Brain pericyte (primary cell): ENCODE measurements at places on chromosomes 11 and 22.

DNA sequence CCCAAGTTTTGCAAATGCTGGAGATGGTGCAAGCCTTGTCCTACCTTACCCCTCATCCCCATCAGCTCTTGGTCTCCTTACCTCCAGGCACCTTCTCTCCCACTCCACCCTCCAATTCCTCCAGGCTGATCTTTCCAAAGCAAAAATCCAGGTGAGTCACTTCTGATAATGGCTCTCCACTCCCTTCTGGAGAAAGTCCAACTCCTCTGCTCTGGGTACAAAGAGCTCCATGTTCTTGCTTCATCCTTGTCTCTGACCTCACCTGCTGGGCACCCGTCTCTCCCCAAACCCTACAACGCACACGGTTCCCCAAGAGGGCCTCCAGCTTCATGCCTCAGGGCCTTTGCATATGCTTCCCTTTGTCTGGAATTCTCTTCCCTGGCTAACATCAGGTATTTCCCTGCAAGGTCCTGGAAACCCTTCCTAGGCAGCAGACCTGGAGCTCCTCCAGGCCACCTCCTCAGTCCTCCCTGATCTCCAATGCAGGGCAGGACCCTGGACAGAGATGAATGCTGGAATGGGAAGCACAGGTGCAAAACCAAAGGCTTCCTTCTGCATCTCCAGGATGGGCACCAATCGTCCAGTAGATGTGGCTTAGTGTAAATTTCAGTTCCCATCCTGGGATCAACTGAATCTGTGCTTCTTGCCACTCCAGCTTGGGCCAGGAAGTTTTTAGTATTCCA is 22.7 kb downstream of the IFT27 start:
- no peak for DNase-seq

DNA sequence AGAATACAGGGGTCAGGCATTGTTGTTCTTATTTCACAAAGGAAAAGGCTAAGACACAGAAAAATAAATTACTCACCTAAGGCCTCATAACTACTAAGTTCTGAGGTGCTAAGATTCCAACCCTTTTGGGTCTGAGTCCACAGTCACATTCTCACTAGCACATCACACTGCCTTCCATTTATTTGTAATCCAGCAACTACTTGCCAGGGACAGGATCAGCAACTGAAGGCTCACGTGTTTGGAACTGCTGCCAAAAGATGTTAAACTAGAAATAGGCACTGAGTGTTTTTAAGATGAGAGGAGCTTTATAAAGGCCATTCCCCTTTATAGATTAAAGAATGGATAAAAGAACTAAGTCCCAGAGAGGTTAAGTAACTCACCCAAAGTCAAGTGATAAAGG is 58.0 kb downstream of the CADM1 start:
- no peak for DNase-seq

- DNase-seq: no peak
These were observed 7.6 kb downstream of the ST3GAL4 start for GRCh38 chr11:126362879-126363655.

DNA sequence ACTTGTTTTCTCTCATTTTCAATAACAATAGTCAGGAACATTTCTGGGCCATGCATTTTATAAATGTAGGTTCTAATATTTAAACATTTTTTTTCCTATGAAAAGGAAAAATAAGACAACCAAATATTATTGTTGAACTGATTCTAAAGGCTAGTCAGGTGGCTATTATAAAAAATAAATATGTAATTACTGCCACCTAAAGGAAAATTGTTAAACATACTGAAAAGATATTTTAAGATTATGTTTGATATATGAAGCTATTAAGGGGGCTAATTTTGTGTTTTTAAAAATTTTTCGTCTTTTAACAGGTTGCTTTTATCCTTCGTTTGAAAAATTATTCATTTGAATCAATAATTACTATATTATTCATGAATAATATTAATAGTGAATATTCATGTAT is 62.2 kb upstream of the FDX1 start:
- DNase-seq: no peak

GRCh38 chr11:60119710-60120109 is 31.2 kb downstream of the MS4A2 start:
- no peak for DNase-seq

DNA sequence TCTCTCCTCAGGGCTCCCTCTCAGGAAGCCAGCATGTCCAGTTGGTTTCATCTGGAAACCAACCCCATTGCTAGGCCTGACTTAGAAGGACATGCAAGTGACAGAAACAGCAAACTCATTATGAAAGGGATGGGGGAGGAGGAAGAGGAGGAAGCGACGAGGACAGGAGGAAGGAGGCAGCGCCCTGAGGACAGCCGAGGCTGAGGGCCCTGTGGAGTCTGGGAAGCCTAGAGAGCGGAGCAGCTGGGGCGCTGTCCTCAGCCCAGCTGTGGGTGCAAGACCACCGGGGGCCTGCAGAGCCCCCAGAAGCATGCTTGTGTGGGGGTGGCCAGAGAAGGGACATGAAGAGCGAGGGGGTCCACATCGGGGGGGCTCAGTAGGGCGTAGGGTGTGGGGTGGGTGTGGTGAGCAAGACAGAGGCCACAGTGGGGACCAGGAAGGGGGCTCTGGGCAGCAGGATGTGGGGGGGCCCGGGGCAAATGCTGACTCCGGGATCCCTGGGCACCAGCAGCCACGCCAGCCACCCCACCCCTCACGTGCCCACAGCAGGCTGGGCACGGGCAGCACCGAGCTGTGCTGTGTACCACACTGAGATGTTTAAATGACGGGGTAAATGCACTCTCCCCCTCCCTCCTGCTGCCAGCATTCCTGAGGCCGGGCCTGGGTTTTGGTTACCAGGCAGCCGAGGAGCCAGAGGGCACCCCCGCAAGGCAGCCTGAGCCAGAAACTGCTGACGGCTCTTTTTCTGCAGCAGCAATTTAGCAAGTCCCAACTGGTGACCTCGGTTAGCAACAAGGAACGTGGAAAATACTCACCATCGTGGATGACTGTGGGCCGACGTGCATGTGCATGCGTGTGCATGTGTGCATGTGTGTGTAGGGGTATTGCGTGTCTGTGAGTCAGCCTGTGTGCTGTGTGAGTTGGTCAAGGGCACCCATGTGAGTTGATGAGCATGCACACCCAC is 82.7 kb upstream of the LINC01488 start:
- no peak for DNase-seq

DNA sequence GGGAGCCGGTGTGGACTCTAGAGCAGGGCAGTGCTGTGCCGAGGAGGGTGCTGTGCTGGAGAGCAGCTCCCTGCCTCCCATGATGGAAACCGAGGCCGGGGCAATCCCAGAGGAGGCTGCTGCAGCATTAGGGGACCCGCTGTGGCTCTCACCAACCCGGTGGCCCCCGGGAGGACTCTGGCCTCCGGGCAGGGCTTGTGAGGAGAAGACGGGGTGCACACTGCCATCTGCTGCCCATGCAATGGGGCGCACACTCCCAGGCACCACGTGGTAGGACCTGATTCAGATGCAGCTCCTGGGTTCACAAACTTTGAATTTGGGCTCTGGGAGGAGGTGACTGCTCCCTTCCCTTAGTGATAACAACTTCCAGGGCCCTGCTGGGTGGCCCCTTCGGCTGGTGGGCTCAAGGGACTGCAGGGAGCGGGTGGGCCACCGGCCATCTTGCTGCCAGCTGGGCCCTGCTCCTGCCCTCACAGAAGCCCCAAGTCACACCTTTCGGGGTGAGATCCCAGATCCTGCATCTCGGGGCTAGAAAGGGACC is 93.8 kb upstream of the FGF3 start:
- no peak for DNase-seq

DNA sequence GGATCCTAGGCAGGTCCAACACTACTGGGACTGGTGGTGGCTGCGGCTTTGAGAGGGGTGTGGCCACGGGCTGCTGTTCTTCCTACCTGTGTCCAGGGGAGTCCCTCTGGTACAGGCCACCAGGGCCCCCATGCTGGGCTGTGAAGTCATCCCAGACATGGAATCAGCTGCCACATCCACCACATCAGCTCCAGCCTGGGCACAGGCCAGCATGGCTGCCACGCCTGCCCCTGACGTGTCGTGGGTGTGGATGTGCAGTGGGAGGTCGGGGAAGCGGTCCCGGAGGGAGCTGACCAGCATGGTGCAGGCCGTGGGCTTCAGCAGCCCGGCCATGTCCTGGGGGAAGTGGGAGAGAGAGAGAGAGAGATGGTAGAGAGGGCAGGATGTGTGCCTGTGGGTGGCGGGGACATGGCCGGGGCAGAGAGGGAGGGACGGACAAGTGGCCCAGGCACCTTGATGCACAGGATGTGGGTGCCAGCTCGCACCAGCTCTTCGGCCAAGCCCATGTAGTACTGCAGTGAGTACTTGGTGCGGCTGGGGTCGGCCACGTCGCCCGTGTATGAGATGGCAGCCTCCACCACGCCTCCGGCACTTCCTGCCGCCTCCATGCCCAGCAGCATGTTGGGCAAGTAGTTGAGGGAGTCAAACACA is 6.2 kb upstream of the LRFN4 start:
- DNase-seq: no peak

GRCh38 chr11:118699506-118700220 is 20.2 kb upstream of the TREH start:
- no peak for DNase-seq

DNA sequence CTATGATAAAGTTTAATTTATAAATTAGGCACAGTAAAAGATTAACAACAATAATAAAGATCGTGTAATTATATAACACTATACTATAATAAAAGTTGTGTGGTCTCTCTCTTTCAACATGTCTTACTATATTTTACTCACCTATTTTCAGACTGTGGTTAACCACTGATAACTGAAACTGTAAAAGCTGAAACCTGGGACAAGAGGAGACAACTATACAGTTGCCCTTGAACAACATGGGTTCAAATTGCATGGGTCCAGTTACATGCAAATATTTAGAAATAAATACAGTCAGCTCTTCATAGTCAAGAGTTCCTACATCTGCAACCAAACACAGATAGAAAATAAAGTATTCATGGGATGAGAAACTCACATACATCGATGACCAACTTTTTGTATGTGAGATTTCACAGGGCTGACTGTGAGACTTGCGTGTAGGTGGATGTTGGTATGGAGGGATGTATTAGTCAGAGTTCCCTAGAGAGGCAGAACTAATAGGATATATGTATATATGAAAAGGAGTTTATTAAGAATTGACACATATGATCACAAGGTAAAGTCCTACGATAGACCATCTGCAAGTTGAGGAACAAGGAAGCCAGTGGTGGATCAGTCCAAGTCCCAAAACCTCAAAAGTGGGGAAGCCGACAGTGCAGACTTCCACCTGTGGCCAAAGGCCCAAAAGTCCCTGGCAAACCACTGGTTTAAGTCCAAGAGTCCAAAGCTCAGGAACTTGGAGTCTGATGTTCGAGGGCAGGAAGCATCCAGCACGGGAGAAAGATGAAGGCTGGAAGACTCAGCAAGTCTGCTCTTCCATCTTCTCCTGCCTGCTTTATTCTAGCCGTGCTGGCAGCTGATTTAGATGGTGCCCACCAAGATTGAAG is 359.5 kb downstream of the INSC start:
- no peak for DNase-seq

- no peak for DNase-seq
These were observed 141.5 kb downstream of the CACNA1I start for GRCh38 chr22:39712081-39712480.

DNA sequence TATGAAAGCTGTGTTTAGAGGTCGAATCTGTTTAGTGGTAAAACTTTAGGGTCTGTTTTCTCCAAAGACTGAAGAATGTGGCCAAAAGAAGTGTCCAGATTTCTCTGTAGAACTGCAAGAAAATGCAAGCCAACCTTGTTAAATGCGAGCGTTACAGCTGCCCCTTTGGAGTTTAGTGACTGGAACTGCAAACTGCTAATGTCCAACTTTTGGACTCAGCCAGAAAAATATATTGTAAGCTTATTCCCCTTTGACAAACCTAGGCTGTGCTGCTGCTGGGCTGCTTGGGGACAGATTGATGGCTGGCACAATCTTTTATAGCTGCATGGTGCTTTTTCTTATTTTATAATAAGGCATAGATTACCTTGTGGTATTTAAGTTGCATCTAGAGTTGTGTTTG is 3.9 kb downstream of the TEAD1 start:
- no peak for DNase-seq

GRCh38 chr22:41034706-41035105 is 57.7 kb upstream of the EP300 start:
- no peak for DNase-seq

- DNase-seq: no peak
These were observed 17.7 kb upstream of the SYTL2 start for GRCh38 chr11:85828640-85828978.

- no peak for DNase-seq
These were observed 517.4 kb downstream of the BUD13 start for GRCh38 chr11:116255321-116255953.

GRCh38 chr11:90349731-90350130 is 126.9 kb upstream of the CHORDC1 start:
- no peak for DNase-seq

- no peak for DNase-seq
These were observed 167.0 kb upstream of the B3GAT1 start for GRCh38 chr11:134578807-134579723.

GRCh38 chr11:4539603-4540219 is 5.3 kb upstream of the OR52M1 start:
- DNase-seq: no peak

GRCh38 chr22:42060489-42060888 is 10.1 kb downstream of the NAGA start:
- no peak for DNase-seq

- DNase-seq: no peak
These were observed 8.5 kb downstream of the TMEM132A start for GRCh38 chr11:60932605-60933356.

DNA sequence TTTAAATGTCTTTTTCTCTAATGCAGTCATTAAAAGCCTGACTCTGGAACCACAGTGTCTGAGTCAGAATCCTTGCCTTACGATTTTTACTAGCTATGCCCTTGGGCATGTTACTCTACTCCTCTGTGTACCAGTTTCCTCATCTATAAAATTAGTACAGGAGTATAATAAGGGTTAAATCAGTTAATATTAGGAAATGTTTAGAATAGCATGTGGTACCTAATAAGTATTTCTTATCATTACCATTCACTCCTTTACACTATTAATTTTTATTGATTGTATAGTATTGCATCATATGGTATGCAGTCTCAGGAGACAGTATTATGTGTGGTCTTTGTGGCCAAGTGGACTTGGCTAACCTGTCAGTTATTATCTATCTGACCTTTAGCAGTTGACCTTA is 68.2 kb downstream of the METTL15 start:
- no peak for DNase-seq

DNA sequence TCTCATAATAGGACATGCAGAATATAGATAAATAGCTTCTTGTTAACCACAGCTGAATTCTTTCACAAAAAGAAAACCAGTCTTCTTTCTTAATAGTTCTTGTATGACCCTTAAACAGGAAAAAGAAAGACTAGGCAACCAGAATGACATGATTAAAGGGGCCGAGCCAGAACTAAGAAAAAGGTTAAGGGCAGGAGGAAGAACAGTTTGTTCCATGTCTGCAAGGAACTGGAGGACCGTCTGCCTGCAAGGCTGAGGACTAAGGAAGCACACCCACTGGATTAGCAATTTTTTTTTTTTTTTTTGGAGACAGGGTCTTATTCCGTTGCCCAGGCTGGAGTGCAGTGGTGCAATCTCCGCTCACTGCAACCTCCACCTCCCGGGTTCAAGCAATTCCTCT is 26.0 kb upstream of the TMPRSS5 start:
- no peak for DNase-seq
